Testis (tissue), 5 donors: ENCODE measurements at places on chromosomes 11 and 22. TPM values are rescaled to one million over a fixed set of nuclear protein-coding genes. Genes with fewer than 3 reads are reported as not detected.
A peak's percentile ranks its signal among the peaks of the same experiment; 100 is the strongest.

Gene C11orf91
- 0.81 TPM for total RNA-seq

- no peaks in the 10 kb centered on the region for H3K27me3 ChIP-seq
- no peaks in the 10 kb centered on the region for H3K36me3 ChIP-seq
- H3K27ac ChIP-seq, result no peak overlapping the region
These were observed 53.7 kb upstream of the HMGXB4 start for GRCh38 chr22:35203583-35203982.

DNA sequence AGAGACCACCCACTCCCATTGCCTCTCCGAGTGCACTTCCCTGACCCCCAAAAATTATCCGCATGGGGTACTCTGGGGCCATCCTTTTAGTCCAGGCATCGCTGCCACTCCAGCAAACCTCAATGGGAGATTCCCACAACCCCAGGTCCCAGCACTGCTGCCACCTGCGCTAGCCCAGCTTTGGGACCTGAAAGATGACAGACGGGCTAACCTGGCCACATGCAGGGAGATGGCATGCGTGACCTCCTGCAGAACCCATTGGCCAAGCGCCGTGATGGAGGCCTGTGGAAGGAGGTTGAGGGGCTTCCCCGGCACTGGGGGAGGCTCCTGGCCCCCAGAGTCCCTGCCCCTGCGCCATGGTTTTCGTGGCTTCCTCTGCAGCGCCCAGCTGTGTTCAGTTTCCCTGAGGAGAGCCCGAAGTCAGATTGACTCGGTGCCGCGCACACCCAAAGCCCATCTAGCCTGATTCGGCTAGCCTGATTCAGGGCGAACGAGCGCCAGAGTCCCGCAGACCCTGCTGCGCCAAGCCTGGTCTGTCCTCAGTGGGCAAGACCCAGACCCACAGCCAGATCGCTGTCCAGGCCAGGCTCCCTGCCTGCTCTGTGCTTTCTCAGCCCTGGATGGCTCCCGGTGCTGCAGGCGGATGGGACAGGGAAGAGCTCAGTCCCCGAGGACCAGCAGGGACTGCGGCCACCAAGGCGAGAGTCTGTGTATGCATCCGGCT is 751 bp upstream of the WNT7B start:
- peaks cover 5% of the 10 kb centered on the region for H3K27me3 ChIP-seq
- H3K27ac ChIP-seq, result no peak overlapping the region
- H3K4me3 ChIP-seq, result no peak overlapping the region

GRCh38 chr11:68308068-68308467 is 4.3 kb upstream of the LRP5 start:
- DNase-seq, result no peak
- no peak overlapping the region for H3K4me3 ChIP-seq
- no peak overlapping the region for H3K27ac ChIP-seq

DNA sequence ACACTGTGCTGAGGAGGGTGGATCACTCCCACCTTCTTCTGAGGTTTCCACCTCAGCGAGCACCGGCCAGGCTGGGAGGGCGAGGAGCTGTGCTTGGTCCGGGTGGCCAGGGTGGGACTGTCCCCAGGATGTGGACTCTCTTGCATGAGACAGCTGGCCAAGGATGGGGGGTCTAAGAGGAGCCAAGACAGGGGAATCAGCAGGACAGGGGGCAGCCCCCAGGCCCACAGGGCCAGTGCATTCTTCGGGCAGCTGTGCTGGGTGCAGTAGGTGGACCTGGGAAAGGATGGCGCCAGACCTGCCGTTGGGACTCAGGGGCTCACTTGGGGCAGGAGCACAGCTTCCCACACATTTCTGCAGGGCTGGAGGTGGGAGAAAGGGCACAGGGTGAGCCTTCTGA is 9.5 kb downstream of the APOBEC3A start:
- DNase-seq, result no peak
- no peaks in the 10 kb centered on the region for H3K36me3 ChIP-seq
- no peaks in the 10 kb centered on the region for H3K4me1 ChIP-seq
- H3K4me3 ChIP-seq, result no peak overlapping the region
- no peaks in the 10 kb centered on the region for H3K27me3 ChIP-seq

GRCh38 chr11:109945626-109946321 is 147.4 kb upstream of the ZC3H12C start:
- DNase-seq, result no peak
- H3K4me1 ChIP-seq, result peaks cover 6% of the 10 kb centered on the region
- peak overlapping the region; percentile 13 for H3K4me3 ChIP-seq
- no peaks in the 10 kb centered on the region for H3K36me3 ChIP-seq
- no peak overlapping the region for H3K27ac ChIP-seq

Gene CSF2RB
- 2.6 TPM for total RNA-seq

DNA sequence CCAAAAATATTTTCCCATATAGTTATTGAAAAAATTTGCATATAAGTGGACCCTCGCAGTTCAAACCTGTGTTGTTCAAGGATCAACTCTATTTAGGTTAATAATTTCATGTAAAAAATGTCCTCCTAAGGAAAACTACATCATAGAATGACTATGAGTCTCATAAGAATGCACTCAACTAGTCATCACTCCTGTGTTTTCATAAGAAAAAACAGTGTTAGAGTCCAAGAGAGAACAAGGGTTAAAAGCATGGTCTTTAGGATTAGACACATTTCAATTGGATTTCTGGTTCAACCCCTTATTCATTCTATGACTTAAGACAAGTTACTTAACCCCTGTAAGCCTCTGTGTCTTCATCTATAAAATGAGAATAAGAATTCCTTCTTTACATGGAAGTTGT is 5.1 kb downstream of the PARVA start:
- H3K36me3 ChIP-seq, result no peaks in the 10 kb centered on the region
- H3K4me3 ChIP-seq, result no peak overlapping the region
- DNase-seq, result no peak
- peaks cover 4% of the 10 kb centered on the region for H3K4me1 ChIP-seq
- no peak overlapping the region for H3K27ac ChIP-seq

DNA sequence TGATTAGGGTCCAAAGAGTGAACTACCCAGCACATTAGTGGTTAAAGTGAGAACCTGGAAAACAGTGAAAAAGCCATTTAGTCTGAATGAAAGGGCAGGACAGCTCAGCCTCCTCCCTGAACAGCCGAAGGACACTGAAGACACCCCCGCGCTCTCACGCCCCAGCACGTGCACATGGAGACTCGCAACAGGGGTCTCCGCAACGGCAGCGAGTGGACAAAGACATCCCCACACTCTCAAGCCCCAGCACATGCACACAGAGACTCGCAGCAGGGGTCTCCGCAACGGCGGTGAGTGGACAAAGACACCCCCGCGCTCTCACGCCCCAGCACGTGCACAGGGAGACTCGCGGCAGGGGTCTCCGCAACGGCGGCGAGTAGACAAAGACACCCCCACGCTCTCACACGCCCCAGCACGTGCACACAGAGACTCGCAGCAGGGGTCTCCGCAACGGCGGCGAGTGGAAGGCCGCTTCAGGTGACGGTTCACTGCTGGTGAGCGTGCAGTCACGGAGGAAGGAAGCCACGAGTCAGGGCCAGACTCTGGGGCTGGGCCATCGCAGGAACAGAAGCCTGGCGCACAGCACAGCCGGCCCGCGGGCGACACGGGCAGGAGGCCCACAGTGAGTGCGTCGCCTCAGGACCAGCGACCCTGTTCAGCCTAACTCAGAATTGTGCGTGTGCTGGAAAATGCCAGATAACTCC is 43.6 kb downstream of the BRD1 start:
- no peak overlapping the region for H3K27ac ChIP-seq
- no peaks in the 10 kb centered on the region for H3K27me3 ChIP-seq
- DNase-seq, result no peak
- no peaks in the 10 kb centered on the region for H3K36me3 ChIP-seq
- H3K4me1 ChIP-seq, result peaks cover 48% of the 10 kb centered on the region

- H3K4me3 ChIP-seq, result no peak overlapping the region
- H3K27me3 ChIP-seq, result no peaks in the 10 kb centered on the region
- H3K36me3 ChIP-seq, result no peaks in the 10 kb centered on the region
- no peak for DNase-seq
- H3K4me1 ChIP-seq, result peaks cover 4% of the 10 kb centered on the region
- H3K27ac ChIP-seq, result no peak overlapping the region
These were observed 70.4 kb upstream of the SHISAL1 start for GRCh38 chr22:44383064-44383575.

DNA sequence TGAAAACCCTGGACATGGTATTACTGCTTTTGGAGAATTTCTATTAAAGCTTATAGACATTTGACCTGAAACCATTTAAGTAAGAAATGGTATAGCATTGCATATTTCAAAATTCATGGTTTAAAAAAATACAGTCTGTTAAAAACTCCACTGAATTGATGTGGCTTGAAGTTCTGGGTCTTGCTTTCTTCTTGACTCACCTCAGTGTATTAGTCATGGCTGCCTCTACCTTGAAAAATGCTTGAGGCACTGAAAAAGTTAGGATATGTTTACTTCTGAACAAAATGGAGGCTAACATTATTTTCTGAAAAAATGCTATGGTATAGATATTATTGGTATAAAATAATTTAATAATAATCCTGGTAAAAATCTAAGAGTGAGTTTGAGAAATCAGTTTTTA is 349.2 kb downstream of the AASDHPPT start:
- DNase-seq, result no peak
- no peaks in the 10 kb centered on the region for H3K4me1 ChIP-seq
- H3K27ac ChIP-seq, result no peak overlapping the region
- no peaks in the 10 kb centered on the region for H3K27me3 ChIP-seq

Gene SYT7
- 9.0 TPM for total RNA-seq

GRCh38 chr11:134822897-134823296 is 410.9 kb upstream of the B3GAT1 start:
- no peak overlapping the region for H3K27ac ChIP-seq
- H3K4me1 ChIP-seq, result no peaks in the 10 kb centered on the region
- H3K4me3 ChIP-seq, result no peak overlapping the region
- DNase-seq, result no peak
- H3K36me3 ChIP-seq, result no peaks in the 10 kb centered on the region

GRCh38 chr22:17862646-17863181 is 88.4 kb upstream of the BID start:
- no peak overlapping the region for H3K27ac ChIP-seq
- no peak for DNase-seq
- no peak overlapping the region for H3K4me3 ChIP-seq
- H3K4me1 ChIP-seq, result peaks cover 8% of the 10 kb centered on the region
- H3K36me3 ChIP-seq, result no peaks in the 10 kb centered on the region
- H3K27me3 ChIP-seq, result no peaks in the 10 kb centered on the region

Gene SYCE3
- 71.9 TPM for total RNA-seq
